Brain pericyte (primary cell): ENCODE measurements at places on chromosomes 3 and 15.
A peak's percentile ranks its signal among the peaks of the same experiment; 100 is the strongest.

DNA sequence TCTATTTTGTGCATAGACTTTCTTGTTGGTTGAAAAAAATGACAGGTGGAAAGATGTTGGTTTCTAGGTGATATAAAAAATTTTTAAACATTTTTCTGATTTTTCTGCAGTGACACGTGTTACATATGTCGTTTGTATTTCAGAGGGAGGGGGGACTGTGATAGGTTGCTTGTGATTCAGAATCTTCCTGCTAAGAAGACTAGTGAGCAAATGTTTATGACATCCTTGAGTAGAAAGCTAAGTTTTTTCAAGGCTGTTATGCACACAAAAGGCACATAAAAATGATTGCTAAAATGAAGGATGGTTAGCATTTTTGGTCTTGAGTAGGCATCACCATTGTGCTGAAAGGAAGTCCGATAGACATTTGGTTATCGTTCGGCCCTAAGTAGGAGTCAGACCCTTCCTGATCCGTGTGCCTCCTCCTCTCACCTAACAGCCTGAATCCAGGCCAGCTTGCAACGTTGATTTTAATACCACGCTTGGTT, 1.5 kb downstream of the ZNF639 start:
- no peak for DNase-seq

DNA sequence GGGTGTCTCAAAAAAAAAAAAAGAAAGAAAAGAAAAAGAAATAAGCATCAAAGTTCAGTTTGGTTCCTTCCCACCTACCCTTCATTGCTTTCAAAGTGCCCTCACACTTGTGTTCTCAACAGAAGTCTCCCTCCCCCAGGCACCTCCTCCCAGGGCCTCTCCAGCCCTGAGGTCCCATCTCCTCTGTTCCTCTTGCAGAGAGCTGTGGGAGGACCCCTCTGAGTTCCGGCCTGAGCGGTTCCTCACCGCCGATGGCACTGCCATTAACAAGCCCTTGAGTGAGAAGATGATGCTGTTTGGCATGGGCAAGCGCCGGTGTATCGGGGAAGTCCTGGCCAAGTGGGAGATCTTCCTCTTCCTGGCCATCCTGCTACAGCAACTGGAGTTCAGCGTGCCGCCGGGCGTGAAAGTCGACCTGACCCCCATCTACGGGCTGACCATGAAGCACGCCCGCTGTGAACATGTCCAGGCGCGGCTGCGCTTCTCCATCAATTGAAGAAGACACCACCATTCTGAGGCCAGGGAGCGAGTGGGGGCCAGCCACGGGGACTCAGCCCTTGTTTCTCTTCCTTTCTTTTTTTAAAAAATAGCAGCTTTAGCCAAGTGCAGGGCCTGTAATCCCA, 6.1 kb downstream of the CYP1A2 start:
- DNase-seq = no peak

DNA sequence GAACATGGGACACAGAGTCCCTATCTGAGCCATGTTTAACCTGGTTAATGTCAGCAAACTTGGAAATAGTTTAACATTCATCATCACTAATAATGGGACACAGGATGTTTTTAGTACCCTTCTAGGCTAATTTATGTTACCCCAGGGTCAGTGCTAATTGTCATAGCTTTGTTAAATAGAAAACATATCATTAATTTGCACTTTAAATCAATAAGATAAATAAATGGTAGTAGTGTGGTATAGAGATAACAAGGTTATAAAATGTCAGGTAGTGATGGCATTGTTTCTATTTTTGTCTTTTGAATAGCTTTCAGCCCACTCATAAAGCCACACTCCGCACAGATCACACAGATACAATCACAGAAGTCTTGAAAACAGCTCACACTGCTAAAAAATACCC, 534.9 kb downstream of the MECOM start:
- DNase-seq = no peak

GRCh38 chr3:46488735-46489361, 8.9 kb upstream of the RTP3 start:
- DNase-seq = peak; percentile 62

GRCh38 chr15:93452537-93453211, 363.7 kb upstream of the RGMA start:
- DNase-seq = no peak

DNA sequence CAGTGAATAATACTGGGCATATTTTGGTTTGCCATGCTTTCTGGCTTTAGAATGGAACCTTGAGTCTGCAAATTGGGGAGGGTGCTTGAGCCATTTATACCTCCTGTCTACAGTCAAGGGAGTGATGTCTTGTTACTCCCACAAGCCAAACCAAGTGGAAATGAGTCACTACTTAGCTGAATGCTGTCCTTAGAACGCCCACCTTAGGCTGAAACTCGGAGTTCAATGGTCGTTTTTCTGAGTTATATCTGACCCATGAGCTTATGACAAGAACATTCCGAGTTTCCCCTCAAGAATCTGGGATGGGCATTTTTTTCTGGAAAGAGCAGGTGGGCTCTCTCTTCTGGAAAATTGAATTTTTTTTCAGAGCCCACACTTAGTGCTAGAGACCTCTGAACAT, 17.4 kb upstream of the CLDN18 start:
- DNase-seq = no peak

GRCh38 chr3:60064210-60065178, 1014.7 kb upstream of the CFAP20DC start:
- no peak for DNase-seq

GRCh38 chr3:55205990-55206389, 278.1 kb upstream of the LRTM1 start:
- DNase-seq = no peak

GRCh38 chr3:98172621-98173020, 6.1 kb downstream of the OR5H15 start:
- no peak for DNase-seq

DNA sequence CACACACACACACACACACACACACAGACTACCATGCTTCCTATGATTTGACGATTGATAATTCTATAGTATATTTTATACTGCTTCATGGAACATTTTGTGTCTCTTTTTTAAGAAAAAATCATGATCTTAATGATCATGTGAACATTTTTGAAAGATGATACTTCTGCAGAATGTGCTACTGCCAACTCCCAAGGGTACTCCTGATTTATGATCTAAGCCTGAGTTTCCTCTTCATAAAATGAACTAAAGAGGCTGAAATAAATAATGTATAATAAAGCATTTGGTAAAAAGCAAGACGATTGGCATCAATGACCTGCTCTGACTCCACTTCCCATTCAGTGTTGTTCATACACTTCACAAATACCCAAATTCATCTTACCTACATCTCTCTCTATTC, 333.8 kb upstream of the RBMS3 start:
- DNase-seq = no peak

DNA sequence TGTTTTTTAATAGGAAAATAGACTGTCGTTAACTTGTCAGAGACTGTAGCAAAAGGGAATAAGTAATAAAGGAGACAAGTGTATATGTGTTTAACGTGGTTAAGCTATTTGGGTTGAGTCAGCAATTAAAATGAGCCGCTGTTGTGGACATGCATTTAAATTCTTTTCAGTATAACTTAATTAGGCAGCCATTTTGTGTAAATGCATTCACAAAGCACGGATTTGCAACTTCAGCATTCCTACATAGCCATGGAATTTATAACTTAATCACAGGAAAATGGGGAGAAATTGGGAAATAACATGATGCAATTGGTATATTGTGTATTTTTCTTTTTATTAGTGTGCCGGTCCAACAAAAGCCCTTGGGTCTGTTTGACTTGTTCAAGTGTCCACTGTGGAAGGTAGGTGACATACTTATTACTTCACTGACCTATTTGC, 27.9 kb downstream of the USP3 start:
- no peak for DNase-seq
